SJSA1 (cell line): ENCODE measurements at places on chromosomes 7 and 10. TPM values are rescaled to one million over a fixed set of nuclear protein-coding genes. Genes with fewer than 3 reads are reported as not detected.

GSDME gene
- total RNA-seq = 7.9 and 12.9 TPM in 2 replicates

ZNF680 gene
- 2.9 and 6.1 TPM in 2 replicates for total RNA-seq

CALHM3 gene
- not detected in 2 replicates for total RNA-seq

DNA sequence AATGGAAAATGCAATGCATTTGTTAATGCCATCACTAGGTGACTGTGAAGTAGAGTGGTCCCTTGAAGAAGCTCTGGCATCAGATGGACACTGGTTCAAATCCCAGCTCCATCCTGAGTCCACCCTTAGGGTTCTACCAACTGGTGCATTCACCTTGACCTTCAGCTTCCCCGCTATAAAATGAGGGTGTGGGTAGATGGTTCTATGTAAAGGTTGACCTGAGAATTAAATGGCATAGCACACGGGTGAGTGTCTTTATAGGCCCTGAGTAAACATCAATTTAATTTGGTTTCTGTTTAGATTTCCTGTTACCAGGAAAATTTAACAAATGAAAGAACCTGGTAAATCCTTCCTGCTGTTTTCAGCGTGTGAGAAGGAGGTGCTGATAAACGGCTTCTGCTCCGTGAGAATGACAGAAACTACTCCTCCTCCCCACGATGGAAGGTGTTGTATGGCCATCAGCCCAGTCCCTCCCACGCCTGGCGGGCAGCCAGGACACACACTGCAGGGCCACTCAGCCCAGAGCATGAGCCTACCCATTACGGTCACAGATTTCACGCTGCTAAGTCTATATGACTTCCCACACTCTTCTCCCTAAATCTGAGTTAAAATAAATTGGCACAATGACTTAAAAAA lies 210.1 kb downstream of the TNS3 start:
- peak; percentile 73 for DNase-seq

- DNase-seq = no peak
These were observed 411.8 kb upstream of the MGMT start for GRCh38 chr10:129055225-129055624.

DNA sequence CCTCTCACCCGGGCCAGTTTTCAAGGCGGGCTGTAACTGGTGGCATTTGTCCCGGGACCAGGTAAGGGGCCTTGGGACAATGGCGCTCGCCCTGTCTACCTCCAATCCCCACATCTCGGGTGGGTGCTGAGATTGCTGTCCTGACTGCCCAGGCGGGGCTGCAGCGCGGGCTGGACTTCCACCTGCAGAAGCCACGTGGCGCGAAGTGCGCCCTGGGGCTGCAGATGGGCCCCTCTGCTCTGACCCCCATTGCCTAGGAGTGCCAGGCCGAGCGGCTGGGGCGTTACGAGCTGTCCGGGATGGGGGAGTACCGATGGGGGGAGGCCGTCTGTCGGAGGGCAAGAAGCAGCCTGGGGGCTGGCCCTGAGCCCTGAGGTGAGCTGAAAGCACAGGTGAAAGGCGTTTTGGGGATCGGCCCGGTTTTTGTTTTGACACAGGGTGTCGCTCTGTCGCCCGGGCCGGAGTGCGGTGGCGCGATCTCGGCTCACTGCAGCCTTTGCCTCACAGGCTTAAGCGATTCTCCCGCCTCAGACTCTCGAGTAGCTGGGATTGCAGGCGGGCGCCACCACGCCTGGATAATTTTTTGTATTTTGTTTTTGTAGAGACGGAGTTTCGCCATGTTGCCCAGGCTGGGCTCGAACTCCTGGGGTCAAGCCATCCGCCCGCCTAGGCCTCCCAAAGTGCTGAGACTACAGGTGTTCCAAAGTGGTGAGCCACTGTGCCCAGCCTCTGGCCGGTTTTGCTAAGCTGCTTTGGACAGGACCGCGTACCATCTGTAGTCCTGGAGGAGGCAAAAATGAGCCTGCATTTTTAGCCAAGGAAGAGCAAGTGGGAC lies at the start of gene SFXN2:
Gene SFXN2, plus strand, starts transcription at position 16 of the 835 bp plus-strand sequence. CDS start 12,001 bp downstream, outside the sequence.
- DNase-seq = no peak

- no peak for DNase-seq
These were observed 92.1 kb downstream of the EBF3 start for GRCh38 chr10:129871966-129872365.

DNA sequence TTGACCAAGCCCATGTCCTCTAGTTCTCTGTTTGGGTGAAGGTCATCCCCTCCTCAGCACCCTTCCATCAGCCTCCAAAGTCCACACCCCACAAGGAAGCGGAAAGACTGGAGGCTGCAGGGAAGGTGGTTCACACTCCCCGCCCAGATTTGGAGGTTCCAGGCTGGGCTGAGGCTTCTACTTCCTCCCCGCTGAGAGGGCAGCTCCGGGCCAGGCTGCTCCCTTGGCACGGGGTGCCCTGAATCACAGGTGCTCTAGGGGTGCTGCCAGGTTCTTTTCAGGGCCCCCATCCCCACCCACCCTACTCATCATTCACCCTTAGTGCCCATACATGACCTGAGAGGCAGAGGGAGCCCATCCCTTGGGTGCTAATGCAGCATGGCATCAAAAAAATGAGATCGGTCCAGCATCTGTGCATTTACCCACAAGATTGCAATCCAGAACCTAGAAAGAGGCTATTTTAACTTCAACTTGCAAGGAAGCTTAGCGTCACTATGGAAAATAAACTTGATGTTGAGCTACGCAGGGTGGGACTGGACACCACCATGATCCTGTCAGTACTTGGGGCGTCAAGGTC lies 47.3 kb upstream of the ZMIZ1 start:
- no peak for DNase-seq

HHEX gene
- total RNA-seq = 17.3 and 17.7 TPM in 2 replicates

PKD2L1 gene
- not detected in 2 replicates for total RNA-seq

CYP2C19 gene
- total RNA-seq = not detected in 2 replicates

- DNase-seq = no peak
These were observed 320.0 kb upstream of the C7orf33 start for GRCh38 chr7:148270576-148270975.

DNA sequence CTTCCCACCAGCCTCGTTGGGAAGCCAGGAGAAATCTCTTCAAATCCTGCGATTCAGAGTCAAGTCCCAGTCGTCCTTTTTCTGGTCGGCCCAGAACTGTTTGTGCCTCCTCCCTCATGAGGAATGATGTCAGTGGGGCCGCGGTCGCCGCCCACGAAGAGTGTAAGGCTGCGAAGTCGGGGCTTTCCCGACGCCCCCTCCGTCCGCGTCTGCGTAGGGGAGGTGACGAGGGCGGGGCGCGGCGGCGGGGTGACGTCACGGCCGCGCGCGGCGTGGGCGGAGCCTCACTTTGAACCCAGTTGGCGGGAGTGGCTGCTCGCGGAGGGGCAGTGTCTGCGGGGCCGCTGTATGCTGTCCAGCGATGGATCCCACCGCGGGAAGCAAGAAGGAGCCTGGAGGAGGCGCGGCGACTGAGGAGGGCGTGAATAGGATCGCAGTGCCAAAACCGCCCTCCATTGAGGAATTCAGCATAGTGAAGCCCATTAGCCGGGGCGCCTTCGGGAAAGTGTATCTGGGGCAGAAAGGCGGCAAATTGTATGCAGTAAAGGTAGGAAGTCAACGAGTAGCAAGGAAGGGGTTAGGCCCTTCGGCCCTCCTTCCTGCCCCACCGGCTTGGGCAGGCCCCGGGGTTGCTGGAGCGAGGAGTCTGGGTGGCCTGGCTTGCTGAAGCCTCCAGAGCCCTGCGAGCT lies at the start of gene MASTL:
Gene MASTL, plus strand, starts transcription at position 287 of the 689 bp plus-strand sequence. Its CDS starts 75 bp downstream, at position 362.
- peak; percentile 98 for DNase-seq

DNA sequence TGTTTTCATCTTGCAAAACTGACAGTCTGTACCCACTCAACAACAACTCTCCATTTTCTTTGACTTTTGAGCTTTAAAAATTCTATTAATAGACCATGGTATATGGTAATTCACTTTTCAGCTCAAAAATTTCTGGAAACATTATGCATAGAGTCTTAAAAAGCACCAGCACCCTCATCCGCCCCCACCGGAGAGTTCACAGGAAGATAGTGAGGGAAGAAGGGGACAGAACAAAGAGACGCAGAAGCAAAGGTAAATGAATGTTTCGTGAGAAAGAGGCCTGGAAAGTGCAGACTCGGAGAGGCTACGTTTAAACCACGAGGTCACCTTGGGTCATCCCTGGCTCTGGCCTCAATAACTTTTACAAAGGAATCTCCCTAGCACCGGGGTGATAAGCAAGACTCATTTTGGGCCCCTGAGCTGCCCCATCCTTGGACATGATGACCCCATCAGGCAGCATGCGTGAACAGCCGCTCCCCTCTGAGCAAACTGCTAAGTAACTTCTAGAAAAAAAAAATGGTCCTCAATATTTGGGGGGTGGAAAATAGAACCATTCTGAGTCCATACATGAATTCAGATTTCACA lies 96.3 kb downstream of the CPXM2 start:
- DNase-seq = no peak

GRCh38 chr7:105399043-105399725 lies 10.5 kb upstream of the SRPK2 start:
- no peak for DNase-seq

DNA sequence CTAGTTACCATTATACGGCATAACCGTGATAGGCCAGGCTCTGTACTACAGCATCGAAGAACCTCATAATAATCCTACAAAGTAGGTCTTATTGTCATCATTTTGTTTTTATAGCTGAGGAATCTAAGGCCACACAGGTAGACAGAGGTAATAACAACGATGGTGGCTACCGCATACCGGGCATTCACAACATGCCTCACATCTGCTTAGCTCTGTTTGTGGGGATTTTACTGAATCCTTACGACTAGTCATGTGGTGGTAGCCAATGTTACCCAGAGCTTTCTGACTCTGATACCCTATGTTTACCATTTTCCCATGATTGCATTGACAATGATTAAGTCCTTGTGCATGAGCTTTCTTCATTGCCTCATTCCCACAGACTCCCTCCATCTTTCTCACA lies 269.4 kb downstream of the TCF7L2 start:
- peak; percentile 83 for DNase-seq

GRCh38 chr7:156777364-156778069 lies 115.5 kb downstream of the LMBR1 start:
- DNase-seq = no peak

SORCS1 gene
- not detected in 2 replicates for total RNA-seq

DNA sequence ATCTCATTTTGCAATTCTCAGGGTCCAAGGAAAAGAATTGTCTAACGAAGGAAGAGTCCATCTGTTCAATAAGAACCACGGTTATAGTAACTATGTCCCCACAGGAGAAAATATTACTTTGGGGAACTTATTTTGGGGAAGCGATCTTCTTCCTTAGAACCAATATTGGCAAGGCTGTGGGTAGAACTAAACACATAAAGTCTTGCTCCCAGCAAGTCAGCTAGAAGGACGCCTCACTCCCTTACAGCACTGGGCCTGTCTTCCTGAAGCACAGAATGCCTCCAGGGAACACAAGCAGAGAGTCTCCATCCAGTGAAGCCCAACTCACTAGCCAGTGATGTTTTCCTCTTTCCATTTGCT lies 30.2 kb downstream of the C10orf71 start:
- no peak for DNase-seq

P4HA1 gene
- total RNA-seq = 100 and 103 TPM in 2 replicates

GRCh38 chr7:19620470-19620869 lies 88.4 kb downstream of the POLR1F start:
- DNase-seq = no peak

- DNase-seq = no peak
These were observed 78.4 kb upstream of the LEP start for GRCh38 chr7:128162666-128163065.

DNA sequence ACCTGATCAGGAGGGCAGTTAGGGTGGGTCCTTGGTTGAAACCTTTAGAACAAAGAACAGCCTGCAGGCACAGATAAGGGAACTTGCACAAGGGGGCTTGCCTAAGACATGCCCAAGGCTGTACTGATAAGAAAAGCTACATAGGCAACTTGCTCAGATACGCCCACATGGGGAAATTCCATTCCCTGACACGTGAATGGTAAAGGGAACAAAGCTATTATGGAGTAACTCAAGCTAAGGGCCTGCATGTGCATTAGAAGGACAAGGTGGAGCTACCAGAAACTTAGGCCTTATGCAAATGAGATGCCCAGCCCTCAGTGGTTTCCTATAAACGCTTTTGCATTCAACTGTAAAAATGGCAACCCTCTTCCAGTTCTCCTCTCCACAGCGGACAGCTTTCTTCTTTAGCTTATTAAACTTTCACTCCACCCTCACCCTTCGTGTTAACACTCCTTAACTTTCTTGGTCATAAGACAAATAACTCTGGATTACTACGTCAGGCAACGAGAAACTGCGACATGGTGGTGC lies 1192.1 kb upstream of the CELF2 start:
- DNase-seq = no peak

GRCh38 chr10:14565199-14565598 lies 209.5 kb downstream of the FAM107B start:
- no peak for DNase-seq

ADAM12 gene
- total RNA-seq = 3.3 and 3.6 TPM in 2 replicates

- DNase-seq = peak; percentile 47
These were observed 98.9 kb downstream of the DYNC1I1 start for GRCh38 chr7:95871075-95871848.

IGFBP1 gene
- total RNA-seq = not detected in 2 replicates

HOXA11 gene
- total RNA-seq = 4.4 and 5.9 TPM in 2 replicates

DNA sequence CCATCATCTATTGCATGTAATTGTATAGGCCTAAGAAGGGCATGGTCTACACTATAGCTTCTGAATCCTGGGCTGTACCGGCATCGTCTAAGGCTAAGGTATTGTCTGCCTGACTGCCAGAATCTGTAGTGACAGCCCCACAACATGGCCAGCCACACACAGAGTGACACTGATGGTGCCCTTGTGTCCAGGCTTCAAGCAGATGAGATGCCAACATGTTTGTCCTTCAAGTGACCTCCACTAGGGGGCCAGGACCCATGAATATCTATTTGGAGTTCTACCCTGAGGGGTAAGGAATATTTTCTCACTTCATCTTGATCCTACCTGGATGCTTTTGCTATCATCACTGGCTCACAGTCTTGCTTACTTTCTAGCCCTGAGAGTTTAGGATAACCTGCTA lies 1.5 kb downstream of the CYP3A7 start:
- no peak for DNase-seq

GLCCI1 gene
- total RNA-seq = 1.3 and 2.1 TPM in 2 replicates

LAMB1 gene
- 110 and 136 TPM in 2 replicates for total RNA-seq

LIPK gene
- total RNA-seq = not detected in 2 replicates

GRCh38 chr7:72404743-72405142 lies 7.4 kb downstream of the CALN1 start:
- DNase-seq = no peak

GRCh38 chr10:103666762-103667150 lies 173.3 kb downstream of the NEURL1 start:
- no peak for DNase-seq

FAM25G gene
- total RNA-seq = not detected in 2 replicates
